ENCODE measurements at places on chromosomes 3 and 15.

- DNase-seq: no peak
Measured at GRCh38 chr3:49805367-49805782, 2.3 kb downstream of the INKA1 start.

DNA sequence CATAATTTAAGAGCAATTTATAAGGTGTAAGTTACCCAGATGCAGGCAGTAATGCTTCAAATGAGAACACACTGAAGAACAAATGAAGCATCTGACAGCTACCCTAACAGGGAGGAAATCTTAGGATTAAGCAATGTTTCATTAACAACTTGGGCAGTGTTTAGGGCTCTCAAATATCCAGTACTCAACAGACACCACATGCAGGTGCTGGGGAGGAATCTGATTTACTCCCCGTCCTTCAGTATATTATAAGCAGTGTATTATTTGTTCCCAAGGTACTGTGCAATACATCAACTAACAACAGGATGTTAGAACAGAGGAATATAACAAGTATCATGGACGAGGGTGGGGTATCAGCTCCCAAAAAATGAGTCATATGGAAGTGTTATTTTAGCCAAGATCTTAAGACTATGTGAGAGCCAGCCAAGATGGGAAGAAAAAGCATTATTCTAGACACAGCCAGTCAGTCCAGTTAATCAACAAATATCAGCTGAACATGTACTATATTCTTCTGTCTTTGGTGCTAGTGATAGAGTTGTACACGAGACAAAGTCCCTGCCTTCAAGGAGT is 20.4 kb downstream of the BTBD1 start:
- DNase-seq: no peak

DNA sequence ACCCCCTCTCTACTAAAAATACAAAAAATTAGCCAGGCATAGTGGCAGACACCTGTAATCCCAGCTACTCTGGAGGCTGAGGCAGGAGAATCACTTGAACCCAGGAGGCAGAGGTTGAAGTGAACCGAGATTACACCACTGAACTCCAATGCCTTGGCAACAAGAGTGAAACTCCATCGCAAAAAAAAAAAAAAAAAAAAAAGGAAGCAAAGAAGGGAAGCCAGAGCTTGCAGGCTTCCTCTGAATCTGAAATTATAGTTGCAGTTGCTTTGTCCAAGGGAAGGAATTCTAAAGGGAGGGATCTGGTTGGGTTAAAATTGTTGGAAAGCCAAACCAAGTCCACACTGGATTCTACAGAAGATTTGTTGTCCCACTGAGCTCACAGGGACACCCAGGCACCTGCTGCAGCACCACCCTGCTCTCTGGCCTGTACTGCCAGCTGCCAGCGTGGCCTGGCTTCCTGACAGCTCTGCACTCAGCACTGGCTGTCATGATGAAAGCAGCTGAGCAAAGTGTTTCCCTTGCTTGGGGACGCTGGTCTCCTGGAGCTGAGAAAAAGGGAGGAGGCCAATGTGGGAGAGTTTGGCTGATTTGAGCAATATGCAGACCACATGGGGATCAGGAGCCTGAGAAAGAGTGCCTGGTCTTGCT is 88.8 kb upstream of the HES1 start:
- DNase-seq: no peak

DNA sequence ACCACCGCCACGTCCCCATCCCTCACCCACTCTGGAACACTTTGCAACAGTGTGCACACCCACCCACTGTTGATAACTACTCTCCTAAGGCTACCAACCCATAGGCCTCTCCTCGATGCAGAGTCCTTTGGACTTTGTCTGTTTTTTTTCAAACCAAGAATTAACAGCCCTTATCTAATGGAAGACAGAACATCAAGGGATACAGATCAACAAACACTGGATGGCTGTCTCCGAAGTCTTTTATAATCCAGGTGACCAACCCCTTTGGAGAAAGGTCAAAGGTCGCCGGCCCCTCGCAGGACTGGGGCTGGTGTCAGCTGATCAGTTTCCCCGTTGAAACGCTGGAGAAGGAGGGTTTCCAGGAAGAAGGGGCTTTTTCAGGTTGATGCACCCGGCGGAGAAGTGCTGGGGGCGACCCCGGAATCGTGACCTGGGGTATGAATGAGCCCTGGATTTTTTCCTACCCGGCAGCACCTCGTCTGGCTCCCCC is 532 bp downstream of the B4GALT4 start:
- no peak for DNase-seq

DNA sequence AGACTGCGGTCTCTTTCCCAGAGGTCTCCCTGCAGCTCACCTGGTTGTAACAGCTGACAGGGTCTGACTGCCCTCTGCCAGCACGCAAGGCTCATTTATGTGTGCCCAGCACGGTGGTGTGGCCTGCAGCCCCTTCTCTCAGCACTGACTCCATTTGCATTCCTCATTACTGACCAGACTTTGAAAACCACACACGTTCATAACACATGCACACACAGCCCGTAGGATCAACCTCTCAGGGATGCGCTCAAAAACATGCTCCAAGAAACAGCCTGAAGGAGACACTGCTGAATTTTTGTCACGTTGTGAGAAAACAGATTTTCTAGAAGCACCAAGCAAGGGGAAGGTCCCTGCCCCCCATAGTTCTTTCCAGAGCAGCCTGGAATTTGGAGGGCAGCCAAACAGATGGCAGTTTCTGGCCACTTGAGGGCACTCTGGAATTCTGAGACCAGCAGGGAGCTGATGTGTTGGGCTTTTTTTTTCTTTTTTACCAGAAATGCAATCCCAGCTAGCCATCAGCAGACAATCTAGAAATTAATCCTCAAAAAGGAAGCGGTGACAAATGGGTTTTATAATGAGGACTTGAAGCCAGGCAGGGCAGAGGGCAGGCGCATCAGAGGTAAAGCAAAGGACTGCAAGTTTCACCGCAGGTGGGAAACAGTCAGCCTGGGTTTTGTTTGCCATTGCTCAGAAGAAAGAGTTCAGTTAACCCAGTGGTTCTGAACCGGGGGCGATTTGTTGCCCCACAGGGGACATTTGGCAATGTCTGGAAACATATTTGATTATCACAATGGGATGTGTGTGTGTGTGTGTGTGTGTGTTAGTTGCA is 170.5 kb upstream of the PROK2 start:
- peak; percentile 61 for DNase-seq

- DNase-seq: peak; percentile 21
Measured at GRCh38 chr3:28081533-28081947, 159.9 kb upstream of the CMC1 start.

DNA sequence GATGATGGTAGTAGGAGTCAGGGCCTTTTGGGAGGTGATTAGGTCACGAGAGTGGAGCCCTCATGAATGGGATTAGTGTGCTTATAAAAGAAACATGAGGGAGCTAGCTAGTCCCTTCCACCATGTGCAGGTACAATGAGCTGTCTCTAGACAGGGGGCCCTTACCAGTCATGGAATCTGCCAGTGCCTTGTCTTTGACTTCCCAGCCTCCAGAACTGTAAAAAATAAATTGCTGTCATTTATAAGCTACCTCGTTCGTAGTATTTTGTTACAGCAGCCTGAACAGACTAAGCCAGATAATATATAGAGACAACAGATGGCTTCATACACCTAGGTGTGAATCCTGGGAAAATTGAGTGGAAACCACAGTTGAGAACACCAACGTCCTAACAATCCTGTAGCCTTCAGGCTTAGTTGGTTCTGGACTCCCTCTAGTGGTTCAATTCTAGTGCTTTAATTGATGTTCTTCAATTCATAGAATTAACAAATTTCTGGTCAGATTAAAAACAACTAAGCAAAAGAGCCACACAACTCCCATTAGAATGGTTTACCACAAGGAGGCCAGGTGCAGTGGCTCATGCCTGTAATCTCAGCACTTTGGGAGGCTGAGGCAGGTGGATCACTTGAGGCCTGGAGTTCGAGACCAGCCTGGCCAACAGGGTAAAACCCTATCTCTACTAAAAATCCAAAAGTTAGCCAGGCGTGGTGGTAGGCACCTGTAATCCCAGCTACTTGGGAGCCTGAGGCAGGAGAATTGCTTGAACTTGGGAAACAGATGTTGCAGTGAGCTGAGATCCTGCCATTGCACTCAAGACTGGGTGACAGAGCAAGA is 21.3 kb upstream of the GATM start:
- DNase-seq: no peak

GRCh38 chr15:50231761-50232160 is 33.8 kb downstream of the HDC start:
- no peak for DNase-seq

GRCh38 chr3:65500398-65501306 is 538.1 kb downstream of the MAGI1 start:
- no peak for DNase-seq

GRCh38 chr3:45681221-45681620 is 8.0 kb upstream of the SACM1L start:
- DNase-seq: no peak

GRCh38 chr15:86611417-86612040 is 531.9 kb downstream of the AGBL1 start:
- no peak for DNase-seq

DNA sequence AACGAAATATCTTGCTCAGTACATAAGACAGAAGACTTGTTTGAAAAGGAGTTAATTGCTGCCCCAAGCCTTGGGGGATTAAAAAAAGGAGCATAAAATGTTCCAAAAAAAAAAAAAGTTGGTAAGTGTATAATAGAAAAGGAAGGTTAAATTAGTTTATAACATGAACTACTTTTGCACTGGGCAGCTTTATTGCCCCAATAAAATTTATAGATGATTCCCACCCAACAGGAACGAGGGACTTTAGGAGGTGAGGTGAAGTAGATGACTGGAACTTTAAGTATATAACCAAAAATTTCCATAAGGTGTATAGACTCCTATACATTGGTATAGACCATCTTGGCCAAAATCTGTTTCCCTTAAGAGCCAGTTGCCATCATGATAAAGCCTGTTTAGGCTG is 14.8 kb downstream of the PPP2R3A start:
- DNase-seq: no peak

- no peak for DNase-seq
Measured at GRCh38 chr3:23991683-23992628, 46.9 kb downstream of the NR1D2 start.

- no peak for DNase-seq
Measured at GRCh38 chr3:150699068-150699639, 4.6 kb downstream of the ERICH6 start.

- DNase-seq: peak; percentile 70
Measured at GRCh38 chr3:46368569-46368968, 2.2 kb upstream of the CCR5 start.

GRCh38 chr3:143668924-143669790 is 179.1 kb downstream of the SLC9A9 start:
- DNase-seq: peak; percentile 71

GRCh38 chr3:137471130-137471529 is 293.0 kb upstream of the SOX14 start:
- DNase-seq: peak; percentile 68

GRCh38 chr15:89593018-89593417 is 17.7 kb downstream of the TICRR start:
- no peak for DNase-seq

DNA sequence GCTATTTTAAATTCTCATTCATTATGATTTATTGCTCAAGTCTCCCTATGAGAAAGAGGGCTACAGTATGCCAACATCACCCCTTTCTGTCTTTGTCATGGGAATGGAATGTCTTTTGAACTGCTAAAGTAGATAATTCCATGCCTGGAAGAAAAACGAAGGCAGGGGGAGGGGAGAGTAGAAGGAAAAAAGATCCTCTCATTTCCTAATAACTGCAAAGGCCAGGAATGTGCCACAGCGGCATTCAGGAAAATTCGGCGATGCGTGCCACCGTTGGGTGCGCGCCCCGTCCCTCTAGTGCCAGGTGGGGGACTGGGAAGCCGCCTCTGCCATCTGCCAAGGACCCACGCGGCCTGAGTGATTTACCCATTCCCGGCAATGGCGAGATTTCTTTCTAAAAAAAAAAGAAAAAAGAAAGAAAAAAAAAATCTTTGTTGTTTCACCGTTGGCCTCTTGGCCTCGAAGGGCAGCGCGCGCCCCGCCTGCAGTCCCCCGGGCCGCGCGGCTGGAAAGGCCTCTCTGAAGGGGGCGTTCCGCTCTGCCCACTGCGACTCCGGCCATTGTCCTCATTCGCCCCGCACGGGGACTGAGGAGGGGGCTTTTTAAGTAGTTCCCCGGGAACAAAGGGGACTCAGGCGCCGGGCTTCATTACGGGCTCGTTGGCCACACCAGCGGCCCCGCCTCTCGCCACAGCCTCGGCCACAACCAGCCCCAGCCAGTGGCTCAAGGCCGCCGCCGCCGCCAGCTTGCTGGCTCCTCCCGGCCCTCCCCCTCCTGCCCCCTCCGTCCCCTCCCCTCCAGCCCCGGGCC is 54.5 kb downstream of the CPN2 start:
- DNase-seq: no peak

DNA sequence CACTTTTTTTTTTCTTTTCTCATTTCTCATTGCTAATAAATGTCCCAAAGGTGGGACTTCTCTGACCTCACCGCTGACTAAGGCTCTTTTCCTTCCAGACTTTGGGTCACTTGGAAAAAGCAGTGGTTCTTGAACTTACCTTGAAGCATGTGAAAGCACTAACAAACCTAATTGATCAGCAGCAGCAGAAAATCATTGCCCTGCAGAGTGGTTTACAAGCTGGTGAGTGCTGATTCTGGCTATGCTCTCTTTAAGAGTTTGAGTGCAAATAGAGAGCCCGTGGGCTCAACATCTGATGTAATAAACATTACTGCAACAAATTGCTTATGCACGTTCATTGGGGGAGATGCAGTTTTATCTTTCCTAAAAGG is 2.0 kb downstream of the BHLHE40 start:
- no peak for DNase-seq

DNA sequence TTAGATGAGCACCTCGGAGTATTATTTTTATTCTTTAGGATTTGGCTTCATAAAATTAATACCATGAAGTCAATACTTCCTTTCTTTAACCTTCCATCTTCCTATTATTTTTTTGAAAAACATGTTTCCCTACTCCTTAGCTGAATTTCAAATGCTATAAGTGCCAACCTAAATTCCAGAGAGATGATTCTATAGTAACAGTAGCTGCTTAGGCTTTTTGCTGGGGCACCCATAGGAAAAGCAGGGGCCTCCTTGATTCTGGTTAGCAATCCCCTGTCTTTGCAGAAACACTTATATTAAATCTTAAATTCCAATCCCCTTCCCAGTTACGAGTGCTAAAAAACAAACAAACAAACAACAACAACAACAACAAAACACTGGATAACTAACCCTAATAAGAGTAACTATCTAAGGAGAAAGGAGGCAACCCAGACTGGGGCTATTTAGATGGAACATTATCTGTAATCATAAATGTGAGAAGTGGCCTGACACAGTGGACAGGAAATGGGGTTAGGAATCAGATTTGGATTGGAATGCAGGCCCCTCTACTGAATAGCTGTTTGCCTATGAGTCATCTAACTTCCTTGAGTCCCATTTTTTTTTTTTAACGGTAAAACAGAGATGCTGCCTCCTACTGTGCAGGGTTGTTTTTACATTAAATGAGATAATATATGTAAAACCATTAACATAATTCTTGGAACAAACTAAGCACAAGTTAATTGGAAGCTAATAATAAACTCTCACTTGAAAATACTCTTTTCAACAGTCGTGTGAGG is 148.1 kb downstream of the WDR72 start:
- DNase-seq: no peak

All from GM12878 (cell line).